ENCODE measurements at places on chromosomes 5 and 9. TPM values are rescaled to one million over a fixed set of nuclear protein-coding genes. Genes with fewer than 3 reads are reported as not detected.

GRCh38 chr9:20494035-20494434 lies 128.3 kb downstream of the MLLT3 start:
- DNase-seq = no peak

- DNase-seq = no peak
Observed at GRCh38 chr5:53777864-53778618, 217.6 kb downstream of the NDUFS4 start.

GRCh38 chr9:110891760-110892159 lies 146.5 kb downstream of the LPAR1 start:
- DNase-seq = no peak

The SPATA31E1 gene
- not detected for polyA plus RNA-seq

DNA sequence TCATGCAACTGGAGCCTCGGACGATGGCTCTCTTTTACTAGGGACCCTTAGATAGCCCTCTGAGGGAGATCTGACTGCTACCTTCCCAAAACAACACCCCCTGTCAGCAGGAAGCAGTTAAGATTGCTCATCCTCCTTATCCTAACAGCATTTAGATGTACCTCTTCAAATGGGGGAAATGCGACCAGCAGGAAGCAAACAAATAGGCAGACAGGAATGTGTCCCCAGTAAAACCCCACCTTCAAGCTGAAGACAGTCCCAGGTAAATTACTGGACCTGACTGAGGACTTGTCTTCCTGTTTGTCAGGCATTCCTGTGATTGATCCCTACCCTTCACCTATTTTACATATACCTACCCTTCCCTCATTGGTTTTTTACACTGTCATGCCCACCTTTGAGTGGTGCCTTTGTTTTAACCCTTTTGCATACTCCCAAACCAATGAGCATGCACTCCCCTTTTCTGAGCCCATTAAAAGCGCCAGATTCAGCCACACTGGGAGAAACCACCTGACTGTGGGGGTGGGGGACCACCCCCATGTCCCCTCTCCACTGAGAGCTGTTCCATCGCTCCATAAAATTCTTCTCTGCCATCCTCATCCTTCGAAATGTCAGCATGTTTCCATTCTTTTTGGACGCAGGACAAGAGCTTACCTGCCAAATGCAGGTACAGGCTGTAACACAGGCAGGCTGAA lies 954.0 kb upstream of the CDH6 start:
- no peak for DNase-seq

- DNase-seq = no peak
Observed at GRCh38 chr5:145489516-145489915, 345.6 kb downstream of the PRELID2 start.

Measured in pancreas (tissue), 10 donors.